Activated CD4-positive, CD25-positive, alpha-beta regulatory T cell treated with anti-CD3 and anti-CD28 coated beads, Interleukin-2, amount 50 U/mL, for 16 hours (primary cell): ENCODE measurements at places on chromosomes 3 and 15.

GRCh38 chr3:155741603-155742002 lies 3.3 kb downstream of the PLCH1 start:
- no peak for DNase-seq

DNA sequence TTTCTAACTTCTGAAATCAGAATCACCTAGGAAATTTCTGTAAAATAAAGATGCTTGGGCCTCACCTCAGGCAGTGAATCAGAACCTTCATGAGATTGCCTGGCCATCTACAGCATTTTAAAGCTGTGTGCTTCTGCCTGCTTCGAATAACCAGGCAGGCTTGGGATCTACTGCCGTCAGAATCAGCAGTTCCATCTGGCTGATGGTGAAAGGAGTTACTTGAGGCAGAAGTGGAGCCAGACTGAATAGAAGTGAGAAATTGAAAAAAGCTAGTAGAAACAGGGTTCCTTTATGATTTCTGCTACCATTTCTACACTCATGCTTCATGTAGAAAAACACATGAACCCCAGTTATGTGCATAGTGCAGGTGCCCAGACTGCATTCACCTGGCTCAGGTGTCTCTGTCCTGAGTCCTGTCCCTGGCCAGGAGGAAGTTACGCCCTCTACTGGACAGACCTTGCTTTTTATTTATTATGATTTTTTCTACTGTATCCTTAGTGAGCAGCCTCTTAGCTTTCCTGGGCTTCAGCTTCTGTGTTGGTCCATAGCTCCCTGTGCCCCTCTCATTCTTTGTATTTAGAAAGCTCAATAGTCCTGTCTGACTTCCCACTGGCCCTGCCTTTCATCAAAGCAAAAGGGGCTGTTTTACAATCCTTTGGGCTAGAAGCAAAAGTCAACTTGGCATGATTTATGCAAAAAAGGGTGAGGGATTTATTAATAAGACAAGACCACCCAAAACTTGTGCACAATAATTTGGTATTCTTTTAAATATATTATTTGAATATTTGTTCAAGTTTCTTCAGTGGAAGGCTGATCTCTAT lies 200.8 kb upstream of the GOLGA6L4 start:
- DNase-seq, result no peak

DNA sequence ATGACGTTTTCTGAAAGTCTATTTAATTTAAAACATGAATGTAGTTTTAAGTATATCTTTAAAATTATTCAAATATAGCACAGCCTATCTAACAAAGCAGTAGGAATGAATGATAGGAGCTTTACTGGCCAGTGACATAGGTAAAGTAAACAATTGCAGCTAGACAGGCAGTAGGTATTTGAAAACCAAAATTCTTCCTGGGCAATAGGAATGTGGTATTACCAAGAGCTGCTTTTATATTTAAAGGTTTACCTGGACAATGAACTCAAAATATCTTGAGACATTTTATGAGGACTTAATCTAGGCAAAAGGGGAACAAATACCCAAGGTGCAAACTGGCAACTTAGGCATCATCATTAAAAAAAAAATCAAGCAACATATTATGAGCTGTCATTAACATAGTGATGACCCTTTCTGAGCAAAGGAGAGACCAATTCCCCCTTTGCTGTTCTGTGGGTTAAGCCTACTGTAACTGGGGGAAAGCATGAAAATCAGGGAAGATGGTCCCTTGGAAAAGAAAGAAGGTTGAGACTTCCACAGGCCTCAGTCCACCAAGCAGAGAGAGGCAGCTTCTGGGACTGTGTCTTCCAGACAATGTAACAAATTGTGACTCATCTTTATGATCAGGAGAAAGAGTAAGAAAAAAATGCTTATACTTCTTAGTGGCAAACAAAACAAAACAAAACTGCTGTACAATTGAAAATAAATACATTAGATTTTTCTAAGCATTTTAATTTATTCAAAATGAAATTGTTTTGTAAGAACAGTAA lies 12.9 kb downstream of the ISL2 start:
- DNase-seq, result no peak

GRCh38 chr3:30130391-30130790 lies 476.0 kb upstream of the TGFBR2 start:
- DNase-seq, result no peak
